ENCODE measurements at places on chromosomes 5 and 9. TPM values are rescaled to one million over a fixed set of nuclear protein-coding genes. Genes with fewer than 3 reads are reported as not detected.
A peak's percentile ranks its signal among the peaks of the same experiment; 100 is the strongest.

DNA sequence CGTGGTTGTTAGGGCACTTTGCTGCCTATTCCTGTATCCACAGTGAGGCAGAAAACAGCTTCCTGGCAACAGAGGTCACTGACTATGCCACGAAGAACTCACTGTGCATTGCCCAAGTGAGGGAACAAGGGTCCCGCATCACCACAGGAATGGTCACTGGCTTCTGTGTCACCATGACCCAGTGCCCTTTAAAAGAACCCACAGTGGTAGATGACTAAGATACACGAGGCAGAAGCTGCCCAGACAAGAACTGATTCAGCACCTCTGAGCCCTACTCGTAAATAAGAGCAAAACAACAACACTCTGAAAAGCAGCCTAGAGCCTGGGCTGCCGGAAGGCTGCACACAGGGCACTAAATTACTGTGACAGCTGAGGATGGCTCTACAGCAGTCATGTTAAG is 236.6 kb upstream of the RASEF start:
- H3K27ac ChIP-seq = no peak overlapping the region
- H3K4me1 ChIP-seq = no peaks in the 10 kb centered on the region
- H3K36me3 ChIP-seq = peaks cover 9% of the 10 kb centered on the region

GRCh38 chr5:124658867-124659557 is 87.4 kb downstream of the ZNF608 start:
- no peaks in the 10 kb centered on the region for H3K36me3 ChIP-seq
- no peak overlapping the region for H3K4me3 ChIP-seq
- peak; percentile 63 for DNase-seq
- H3K4me1 ChIP-seq = peaks cover 20% of the 10 kb centered on the region
- H3K27ac ChIP-seq = no peak overlapping the region

DNA sequence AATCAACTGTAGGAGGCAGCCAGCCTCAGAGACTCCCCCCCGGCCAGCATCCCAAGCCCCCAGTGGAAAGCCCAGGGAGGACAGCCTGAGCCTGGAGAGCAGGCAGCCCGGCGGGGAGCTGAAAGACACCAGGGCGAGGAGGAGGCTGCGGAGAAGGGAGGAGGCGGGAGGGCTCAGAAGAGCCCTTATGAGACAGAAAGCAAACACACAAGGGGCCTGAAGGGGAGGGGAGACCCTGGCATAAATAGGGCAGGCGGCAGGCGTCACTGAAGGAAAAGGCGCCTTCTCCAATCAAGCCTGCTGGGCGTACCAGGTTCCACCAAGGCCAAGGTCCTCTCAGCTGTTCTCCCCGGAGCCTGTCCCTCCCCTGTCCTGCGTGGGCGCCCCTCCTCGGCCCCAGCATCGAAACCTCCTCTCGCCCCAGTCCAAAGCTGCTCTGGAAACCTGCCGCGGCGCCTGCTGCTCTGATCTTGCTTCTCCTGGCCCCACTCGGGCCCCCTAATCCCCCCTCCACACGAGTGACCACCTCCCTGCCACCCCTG is 1.3 kb downstream of the SLC9A3 start:
- no peaks in the 10 kb centered on the region for H3K36me3 ChIP-seq
- H3K4me1 ChIP-seq = peaks cover 4% of the 10 kb centered on the region
- DNase-seq = no peak
- H3K27me3 ChIP-seq = peaks cover 84% of the 10 kb centered on the region
- H3K4me3 ChIP-seq = no peak overlapping the region

DNA sequence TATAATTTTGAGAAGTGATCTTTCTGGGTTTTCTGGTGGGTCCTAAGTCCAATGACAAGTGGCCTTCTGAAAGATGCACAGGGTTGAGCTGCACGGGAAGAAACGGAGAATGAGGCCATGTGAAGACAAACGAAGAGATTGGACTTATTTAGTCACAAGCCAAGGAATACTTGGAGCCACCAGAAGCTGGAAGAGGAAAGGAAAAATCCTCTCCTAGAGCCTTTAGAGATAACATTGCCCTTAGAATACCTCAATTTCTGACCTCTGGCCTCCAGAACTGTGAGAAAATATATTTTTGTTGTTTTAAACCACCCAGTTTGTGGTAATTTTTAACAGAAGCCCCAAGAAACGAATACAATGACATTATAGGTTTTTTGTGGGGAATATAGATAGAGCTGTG is 360.5 kb upstream of the TARS1 start:
- H3K27me3 ChIP-seq = no peaks in the 10 kb centered on the region
- no peak overlapping the region for H3K4me3 ChIP-seq
- no peaks in the 10 kb centered on the region for H3K4me1 ChIP-seq
- H3K36me3 ChIP-seq = no peaks in the 10 kb centered on the region
- DNase-seq = no peak

DNA sequence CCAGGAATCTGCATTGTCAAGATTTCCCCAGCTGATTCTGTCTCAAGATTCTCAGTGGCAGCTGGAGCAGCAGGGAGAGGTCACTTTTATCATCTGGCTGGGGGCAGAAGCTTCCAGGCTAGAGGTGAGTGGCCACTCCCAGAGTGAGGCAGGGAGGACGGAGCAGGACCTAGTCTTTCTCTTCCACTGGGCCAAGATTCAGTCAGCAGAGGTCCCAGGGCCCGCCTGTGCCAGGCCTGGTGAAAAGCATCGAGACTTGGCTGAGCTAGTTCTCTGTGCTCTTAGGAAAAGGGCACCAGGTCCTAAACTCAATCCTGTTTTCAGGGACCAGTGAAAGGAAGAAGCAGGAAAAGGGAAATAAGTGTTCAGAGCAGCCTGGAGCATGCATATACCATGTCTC is 46.6 kb downstream of the IRX1 start:
- no peaks in the 10 kb centered on the region for H3K4me1 ChIP-seq
- H3K36me3 ChIP-seq = no peaks in the 10 kb centered on the region
- H3K27ac ChIP-seq = no peak overlapping the region

GRCh38 chr5:96297867-96298266 is 135.2 kb downstream of the PCSK1 start:
- peak; percentile 93 for DNase-seq
- H3K4me3 ChIP-seq = no peak overlapping the region

- H3K27ac ChIP-seq = no peak overlapping the region
- H3K27me3 ChIP-seq = no peaks in the 10 kb centered on the region
- DNase-seq = no peak
- peaks cover 69% of the 10 kb centered on the region for H3K36me3 ChIP-seq
Observed at GRCh38 chr9:125235804-125236519, 5.2 kb downstream of the HSPA5 start.

DNA sequence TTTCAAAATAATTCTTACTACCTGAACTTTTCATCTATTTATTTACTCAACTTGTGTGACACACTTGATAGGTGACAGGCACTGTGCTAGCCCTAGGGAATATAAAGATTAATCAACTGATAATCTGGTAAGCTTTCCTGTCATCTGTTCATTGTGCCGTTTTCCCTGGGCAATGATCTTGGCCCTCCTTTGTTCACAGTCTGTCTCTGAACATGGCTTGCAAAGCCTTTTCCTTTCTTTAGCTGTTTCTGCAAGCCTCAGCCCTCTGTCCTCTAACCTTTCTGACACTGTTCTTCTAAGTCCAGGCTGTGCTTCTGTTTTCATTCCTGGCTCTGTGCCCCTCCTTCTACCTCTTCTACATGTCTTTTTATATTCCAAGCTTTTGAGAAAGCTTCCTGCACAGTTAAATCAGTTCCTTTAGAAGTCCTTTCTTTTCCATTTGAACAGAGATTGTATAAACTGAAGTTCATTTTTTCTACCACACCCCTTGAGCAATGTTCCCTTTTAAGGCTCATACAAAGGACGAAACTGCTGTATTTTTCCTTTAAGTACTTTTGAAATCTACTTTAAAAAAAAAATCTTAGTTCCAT is 803.0 kb upstream of the ZNF608 start:
- H3K4me1 ChIP-seq = no peaks in the 10 kb centered on the region
- H3K27ac ChIP-seq = no peak overlapping the region
- H3K4me3 ChIP-seq = no peak overlapping the region
- no peaks in the 10 kb centered on the region for H3K36me3 ChIP-seq
- DNase-seq = no peak

Gene SURF1
- polyA plus RNA-seq = 60.5 TPM

Measured in CD14-positive monocyte (primary cell).